Stimulated activated naive CD4-positive, alpha-beta T cell treated with Interleukin-2 at 50 U/mL for 16 hours (primary cell): ENCODE measurements at places on chromosomes 13 and 19.
A peak's percentile ranks its signal among the peaks of the same experiment; 100 is the strongest.

- no peak for DNase-seq
Measured at GRCh38 chr19:18379803-18380747, 5.9 kb upstream of the GDF15 start.

GRCh38 chr19:3140667-3141038 is 4.8 kb downstream of the GNA15 start:
- no peak for DNase-seq

GRCh38 chr13:47036294-47037008 is 139.6 kb upstream of the HTR2A start:
- no peak for DNase-seq

- DNase-seq, result no peak
Measured at GRCh38 chr19:12912571-12912970, 6.5 kb downstream of the SYCE2 start.

- DNase-seq, result no peak
Measured at GRCh38 chr13:60590800-60591747, 194.1 kb downstream of the TDRD3 start.

GRCh38 chr13:23754506-23754905 is 134.7 kb downstream of the MIPEP start:
- peak; percentile 18 for DNase-seq

DNA sequence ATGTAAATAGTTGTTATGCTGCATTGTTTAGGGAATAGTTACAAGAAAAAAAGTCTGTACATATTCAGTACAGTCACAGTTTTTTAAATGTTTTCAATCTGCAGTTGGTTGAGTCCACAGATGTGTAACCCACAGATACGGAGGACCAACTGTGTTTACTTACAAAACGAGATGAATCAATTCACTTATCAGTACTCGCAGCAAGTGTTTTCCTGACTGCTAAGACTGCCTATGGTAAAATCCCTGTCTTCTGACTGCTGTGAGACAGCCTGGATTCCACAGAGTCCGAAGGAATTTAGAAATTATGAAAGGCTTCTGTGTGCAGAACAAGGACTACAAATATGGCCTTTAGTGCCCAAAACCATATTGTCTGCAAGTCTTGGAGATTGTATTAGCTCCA is 45.7 kb upstream of the C1QTNF9 start:
- DNase-seq, result no peak

- no peak for DNase-seq
Measured at GRCh38 chr19:28500982-28501630, 711.8 kb downstream of the UQCRFS1 start.

DNA sequence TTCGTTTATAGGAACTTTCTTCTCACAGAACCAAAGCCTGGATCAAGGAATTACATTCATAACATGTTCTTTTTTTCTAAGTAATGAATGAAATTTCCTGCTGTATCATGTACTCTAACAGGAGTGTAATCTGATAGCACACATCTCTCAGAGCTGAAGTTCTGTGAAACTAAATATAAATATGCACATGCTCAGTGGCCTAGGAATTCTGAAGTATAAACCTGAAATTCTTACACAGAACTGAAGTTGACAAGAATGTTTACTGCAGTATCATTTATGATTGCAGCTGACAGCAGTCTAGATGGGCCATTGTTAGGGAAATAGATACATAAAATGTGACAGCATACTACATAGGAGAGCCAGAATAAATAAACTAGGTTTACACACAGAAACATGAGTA is 54.5 kb downstream of the USP12 start:
- DNase-seq, result no peak

DNA sequence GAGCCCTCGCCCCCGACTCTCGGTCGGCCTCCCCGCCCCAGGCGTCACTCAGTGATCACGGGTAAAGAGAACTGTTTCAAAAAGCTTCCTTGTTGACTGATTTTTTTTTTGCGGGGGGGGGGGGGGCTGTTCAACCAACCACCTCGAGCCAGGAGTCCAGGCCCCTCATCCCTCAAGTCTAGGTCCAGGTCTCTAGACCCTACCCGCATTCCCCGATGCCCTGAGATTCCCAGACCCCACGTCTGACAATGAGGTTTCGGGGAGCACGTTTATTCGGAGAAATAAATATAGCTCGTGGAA is 4.3 kb downstream of the HRC start:
- no peak for DNase-seq

GRCh38 chr13:107275945-107276614 is 708.1 kb upstream of the ARGLU1 start:
- no peak for DNase-seq

DNA sequence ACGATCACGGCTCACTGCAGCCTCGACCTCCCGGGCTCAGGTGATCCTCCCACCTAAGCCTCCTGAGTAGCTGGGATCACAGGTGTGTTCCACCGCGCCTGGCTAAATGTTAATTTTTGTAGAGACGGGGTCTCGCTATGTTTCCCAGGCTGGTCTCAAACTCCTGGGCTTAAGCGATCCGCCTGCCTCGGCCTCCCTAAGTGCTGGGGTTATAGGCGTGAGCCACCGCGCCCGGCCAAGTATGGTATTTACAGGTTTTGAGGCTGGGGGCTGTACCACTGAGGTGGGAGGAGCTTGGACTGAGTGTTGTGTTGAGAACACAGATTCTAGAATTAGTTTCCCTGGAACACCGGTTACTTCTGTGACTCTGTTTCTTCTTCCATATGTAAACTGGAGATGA is 452 bp upstream of the PPM1N start:
- no peak for DNase-seq

- DNase-seq, result no peak
Measured at GRCh38 chr13:62040078-62040477, 624.4 kb upstream of the PCDH20 start.

GRCh38 chr19:53812335-53812734 is 11.8 kb downstream of the NLRP12 start:
- no peak for DNase-seq

- no peak for DNase-seq
Measured at GRCh38 chr13:99811067-99811700, 160.4 kb downstream of the ZIC5 start.

- DNase-seq, result no peak
Measured at GRCh38 chr19:45166723-45167252, 6.0 kb upstream of the NKPD1 start.

DNA sequence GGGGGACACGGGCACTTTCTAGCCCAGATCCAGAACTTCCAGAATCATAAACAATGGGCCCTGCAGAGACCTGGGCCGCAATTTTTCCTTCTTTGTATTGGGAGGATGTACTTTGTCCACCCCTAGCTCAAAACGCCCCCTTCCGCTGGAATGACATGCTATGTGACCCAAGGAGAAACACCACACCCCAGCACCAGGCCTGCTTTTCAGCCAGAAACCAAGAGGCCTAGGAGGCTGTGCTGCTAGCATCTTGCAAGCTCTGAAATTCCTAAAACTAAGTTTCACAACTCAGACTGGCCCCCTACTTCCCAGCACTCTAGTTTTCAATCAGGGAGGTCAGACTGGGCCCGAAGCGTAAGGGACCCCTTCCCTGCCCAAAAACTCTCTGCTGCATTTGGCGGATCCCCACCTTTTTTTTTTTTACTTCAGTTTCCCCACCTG is 538 bp downstream of the LSM4 start:
- no peak for DNase-seq

DNA sequence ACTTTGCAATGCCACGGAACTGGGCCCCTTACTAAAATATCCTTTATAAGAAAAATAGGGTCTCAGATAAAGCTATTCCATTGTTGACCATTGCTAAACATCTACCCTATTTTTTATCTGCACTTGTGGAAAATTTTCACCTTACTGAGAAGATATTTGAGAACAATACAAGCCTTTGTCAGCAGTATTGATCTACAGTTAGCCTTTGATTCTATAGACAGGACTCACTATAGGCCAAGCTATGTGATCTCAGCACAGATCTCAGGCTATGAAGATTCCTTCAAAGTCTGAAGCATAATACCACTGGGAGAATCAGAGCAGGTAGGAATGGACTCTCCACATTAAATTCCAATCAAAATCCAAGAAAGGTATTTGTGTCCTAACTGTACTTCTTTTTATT is 1099.7 kb downstream of the DIAPH3 start:
- no peak for DNase-seq

DNA sequence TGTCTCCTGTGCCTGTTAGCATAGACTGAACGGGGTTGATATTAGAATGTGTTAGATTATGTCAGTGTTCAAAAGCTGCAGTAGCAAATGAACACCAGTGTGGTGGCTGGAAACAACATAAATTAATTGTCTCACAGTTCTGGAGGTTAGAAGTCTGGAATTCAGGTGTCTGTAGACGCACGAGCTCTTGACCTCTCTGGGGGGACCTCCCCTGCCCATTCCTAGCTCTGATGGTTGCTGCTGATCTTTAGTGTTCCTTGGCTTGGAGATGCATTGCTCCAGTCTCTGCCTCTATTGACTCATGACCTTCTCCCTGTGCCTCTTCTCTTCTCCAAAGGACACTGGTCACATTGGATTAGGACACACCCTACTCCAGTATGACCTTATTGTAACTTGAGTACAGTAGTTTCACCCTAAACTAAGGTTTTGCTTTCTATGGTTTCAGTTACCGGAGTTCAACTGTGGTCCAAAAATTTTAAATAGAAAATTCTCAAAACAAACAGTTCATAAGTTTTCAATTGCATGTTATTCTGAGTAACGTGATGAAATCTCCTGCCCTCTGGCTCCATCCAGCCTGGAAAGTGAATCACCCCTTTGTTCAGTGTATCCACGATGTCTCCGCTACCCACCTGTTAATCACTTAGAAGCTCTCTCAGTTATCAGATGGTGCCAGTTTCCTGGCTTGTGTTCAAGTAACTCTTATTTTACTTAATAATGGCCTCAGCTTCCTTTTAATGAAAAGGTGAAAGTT is 273.2 kb downstream of the MYO16 start:
- DNase-seq, result no peak

DNA sequence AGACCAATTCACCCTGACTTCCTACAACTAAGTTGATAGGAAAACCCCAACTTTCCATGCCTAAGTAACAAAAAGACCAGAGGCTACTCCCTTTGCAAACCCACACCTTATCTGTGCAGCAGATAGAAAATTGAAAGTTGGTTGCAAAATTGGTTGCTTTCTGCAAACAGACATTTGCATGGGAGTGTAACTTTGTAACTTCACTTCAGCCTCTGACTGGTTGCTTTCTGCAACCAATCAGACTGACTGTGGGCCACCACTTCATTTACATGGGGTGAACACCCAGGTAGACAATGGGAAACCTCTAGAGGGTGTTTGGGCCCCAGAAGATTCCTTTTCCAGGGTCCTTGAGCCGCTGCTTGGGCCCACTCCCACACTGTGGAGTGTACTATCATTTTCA is 9.8 kb downstream of the TEX30 start:
- DNase-seq, result no peak
